ENCODE measurements at places on chromosomes 7 and 10.

- no peak for DNase-seq
These were observed 24.8 kb downstream of the KIF5B start for GRCh38 chr10:32031424-32031823.

- no peak for DNase-seq
These were observed 462 bp downstream of the KIAA1549 start for GRCh38 chr7:138980563-138981291.

GRCh38 chr10:93376372-93377293, 105.5 kb downstream of the MYOF start:
- no peak for DNase-seq

DNA sequence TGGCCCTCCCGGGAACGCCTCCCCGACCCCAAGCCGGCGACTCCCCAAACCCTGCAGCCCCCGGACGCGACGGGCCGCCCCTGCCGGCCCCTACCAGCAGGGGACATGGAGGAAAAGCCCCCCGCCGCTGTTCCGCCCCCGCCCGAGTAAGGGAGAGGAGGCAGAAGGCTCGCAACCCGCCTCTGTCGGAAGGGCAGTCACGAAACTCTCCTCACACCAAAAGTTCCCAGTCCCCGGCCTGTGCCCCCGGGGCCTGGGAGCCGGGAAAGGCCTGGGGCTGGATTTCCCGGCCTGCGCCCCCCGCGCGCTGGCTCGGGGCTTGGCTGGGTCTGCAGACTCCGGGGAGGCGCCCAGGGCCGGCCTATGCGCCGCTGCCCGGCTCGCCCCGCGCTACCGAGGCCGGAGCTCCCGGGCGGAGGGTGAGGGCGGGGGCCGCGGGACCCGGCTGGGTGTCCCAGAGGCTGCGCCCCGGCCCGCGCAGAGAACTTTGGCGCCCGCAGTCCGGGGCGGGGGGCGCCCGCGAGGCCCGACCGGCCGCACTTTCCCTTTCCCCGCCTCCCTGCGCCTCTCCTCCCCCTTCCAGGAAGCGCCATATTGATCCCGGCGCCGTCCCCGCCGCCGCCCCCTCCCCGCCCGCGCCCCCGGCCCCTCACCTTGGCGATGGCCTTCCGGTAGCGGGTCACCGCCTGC, 728 bp downstream of the PARD3 start:
- no peak for DNase-seq

DNA sequence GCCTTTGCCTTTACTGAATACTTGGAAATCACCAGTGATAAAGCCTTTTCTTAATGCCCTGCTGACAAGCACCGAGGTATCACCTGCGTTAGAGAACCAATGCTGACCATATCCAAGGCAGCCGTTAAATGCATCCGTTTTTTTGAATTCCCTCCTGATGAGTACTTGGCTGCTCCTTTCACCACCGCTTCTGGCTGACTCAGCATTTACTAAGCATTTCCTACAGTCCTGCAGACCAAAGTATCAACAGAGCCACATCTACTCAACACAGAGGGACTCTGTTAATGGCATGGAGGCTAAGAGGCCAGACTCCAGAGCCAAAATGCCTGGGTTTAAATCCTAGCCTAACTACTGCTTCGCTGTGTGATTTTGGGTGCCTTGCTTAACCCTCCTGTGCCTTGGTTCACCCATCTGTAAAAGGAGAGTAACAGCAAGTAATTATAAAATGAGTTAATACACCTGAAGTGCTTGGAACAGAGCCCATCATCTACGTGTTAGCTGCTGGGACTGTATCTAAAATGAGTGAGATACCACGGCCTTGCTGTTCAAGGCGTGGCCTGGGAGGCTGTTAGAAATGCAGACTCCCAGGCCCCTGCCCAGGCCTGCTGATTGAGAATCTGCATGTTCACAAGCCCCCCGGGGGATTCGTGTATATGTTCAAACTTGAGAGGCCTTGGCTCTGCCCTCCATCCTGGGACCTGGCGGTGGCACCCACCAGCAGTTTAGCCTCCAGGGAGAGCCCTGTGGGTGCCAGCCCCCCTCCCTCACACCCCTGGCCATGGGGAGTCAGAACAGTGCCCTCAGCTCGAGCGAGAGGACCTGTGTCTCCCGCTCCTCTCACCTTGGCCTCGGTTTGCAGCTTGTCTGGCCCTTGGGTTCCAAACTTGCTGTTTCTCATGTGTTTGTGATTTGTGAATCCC, 30.8 kb upstream of the EFCAB10 start:
- no peak for DNase-seq

DNA sequence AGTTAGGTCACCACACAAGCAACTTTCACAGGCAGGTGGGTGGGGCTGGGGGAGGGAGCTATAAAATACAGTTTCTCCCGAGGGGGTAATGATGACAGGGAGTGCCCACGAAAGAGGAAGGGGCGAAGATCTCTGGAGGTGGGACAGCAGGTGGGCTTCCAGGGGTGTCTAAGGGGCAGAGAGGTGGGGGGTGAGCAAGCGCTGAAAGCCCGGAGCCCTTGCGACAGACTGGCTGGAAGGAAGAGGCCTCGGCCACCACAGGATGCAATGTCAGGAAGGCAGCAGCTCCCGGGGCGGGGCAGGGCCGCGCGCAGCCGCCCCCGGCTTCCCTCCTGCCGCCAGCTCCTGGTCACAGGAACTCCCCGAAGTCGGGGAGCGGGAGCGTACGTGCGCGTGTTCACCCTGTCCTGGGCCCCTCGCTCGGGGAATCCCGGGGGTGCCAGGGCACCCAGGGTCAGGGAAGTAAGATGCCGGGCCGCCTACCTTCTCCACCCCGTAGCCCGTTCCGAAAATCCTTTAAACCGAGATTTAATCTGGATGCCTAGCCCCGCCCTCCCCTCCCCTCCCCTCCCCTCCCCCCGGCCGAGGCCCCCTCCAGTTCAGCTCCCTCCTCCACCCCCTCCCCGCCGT, 105.2 kb upstream of the PPIF start:
- peak; percentile 71 for DNase-seq

DNA sequence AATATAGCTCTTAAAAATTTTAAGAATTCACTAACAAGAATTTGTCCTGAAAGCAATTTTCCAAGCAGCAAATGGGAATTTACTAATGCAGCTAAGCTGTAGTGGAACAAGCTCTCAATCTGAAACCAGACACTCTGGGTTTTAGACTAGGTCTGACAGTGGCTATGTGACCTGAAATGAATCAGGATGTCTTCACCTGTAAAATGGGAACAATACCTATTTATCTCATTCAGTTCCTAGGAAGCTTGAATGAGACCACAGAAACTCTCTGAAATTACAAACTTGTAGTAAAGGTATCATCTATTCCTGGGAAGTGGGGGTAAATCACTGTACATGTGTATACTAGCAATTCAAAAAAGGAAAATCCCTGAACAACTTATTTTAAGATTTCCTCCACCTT, 1.2 kb downstream of the DNAJC2 start:
- DNase-seq: no peak

GRCh38 chr7:133071506-133071905, 10.4 kb downstream of the CHCHD3 start:
- no peak for DNase-seq

DNA sequence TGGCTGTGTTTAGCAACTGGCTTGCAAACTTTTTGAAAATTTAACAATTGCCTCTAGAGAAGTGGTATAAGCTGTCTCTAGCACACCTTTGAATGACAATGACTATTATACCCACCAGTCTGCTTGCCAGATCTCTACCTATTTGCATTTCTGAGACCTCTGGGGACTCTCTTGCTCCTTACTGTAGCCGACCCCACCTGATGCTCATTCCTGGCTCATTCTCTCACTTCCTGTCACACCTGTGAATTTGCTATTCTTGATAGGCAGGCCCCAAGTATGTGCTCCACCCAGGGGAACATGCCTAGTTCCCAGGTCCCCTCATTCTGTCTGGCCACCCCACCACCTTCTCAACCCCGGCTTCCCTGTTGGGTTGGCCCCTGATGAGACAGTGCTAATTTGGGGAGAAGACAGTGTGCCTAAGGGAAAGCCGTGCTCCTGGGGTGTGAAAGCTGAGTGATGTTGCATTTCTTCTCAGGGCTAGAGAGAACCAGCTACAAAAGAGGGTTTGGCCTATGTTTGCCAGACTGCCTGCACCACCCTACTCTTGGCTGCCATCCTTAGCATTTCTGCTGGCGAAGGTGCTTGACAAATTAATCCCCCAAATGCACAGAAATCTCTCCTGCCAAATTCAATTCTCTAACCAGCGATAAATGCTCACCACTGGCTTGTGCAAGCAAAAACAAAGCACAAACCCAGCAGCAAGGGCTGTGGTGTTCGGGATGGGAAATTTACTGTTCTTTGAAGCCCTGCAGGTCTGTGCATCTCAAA, 138.2 kb downstream of the RPS24 start:
- DNase-seq: no peak

GRCh38 chr10:71985542-71986250, 21.5 kb downstream of the CHST3 start:
- DNase-seq: no peak

DNA sequence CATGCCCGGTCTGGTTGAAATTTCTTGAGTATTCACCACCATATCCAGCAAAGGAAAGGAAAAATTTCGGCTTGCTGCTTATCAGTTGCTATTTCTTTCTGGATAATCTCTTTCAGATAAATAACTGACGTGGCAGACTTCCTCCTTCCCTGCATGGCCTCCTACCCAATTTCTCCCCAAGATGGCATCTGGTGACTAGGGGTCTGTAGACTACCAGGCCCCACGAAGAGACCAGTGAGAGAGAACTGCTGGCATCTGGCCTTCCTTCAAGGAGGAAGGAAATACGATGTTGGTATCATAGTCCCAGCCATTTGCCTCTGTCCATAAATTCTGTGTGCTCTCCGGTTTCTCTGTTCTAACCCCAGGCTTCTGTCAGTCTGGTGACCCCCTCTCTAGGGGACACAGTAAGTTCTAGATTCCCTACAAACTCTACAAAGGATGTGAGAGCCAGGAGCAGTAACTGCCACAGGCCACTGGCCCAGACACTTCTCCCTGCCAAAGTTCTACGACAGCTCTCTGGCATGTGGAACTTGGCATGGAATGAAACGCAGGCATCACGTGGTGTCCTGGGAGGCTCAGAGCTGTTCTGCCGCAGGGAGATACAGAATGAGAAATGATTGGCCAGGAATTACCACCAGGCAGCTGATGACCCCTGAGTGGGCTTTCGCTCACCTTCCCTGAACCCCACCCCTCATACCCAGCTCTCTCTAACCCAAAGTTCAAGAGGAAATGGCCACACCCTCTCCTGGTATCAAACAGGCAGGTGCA, 30.0 kb upstream of the MSRB2 start:
- no peak for DNase-seq

GRCh38 chr7:35430547-35431153, 176.8 kb upstream of the TBX20 start:
- no peak for DNase-seq

- no peak for DNase-seq
These were observed 852.8 kb upstream of the CELF2 start for GRCh38 chr10:10164848-10165247.

GRCh38 chr10:124737708-124738107, 6.5 kb downstream of the FAM53B start:
- no peak for DNase-seq

GRCh38 chr10:37975401-37975991, 951 bp downstream of the ZNF25 start:
- DNase-seq: no peak

DNA sequence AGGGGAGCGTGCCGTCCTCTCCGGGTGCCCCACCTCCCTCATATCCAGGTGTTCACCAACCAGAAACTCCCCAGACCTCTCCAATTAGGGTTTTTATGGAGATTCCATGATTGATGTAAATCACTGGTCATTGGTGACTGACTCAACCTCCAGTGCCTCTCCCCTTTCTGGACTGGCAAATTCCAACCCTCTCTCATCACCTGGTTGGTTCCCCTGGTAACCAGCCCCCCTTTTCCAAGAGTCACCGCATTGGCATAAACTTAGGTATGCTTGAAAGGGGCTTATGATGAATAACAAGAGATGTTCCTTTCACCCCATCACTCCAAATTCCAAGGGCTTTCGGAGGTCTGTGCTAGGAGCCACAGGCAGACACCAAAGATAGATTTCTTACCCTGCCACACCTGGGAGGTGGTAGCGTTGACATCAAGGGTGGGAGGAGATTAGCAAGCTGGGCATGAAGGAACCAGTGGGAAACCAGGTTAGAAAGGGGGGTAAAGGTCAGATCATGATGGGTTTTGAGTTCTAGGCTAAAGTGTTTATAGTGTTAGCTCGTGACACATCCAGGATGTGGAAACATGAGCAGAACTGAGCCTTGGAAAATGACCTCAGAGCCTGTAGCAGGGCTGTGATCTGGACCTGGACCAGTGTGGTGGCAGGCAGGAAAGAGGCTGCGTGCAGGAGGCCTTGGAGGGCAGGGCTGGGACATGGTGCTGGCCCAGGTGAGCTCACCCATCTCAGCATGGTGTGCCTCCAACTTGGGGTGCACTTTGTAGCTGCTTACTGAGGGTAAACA, 45.1 kb downstream of the CAMK1D start:
- no peak for DNase-seq

DNA sequence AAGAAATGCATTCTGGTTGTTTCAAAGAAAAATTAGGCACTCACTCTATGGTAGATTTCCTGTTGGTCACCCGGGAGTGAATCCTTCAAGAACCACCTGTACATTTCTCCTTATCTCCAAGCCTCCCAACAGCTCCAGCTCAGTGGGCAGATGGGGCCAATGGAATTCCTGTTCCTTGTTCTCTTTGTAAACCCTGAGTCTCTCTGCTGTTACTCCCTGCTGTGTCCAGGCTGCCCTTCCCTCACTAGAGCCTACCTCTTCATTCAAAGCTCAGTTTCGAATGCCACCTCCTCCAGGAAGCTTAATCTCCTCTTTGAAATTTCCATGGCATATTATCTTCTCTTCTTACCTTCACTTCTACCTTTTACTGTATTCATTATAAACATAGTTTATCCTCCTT, 3.5 kb upstream of the BMPER start:
- no peak for DNase-seq

- DNase-seq: no peak
These were observed 5.0 kb downstream of the TRIM24 start for GRCh38 chr7:138465046-138465445.

- DNase-seq: no peak
These were observed 39.1 kb downstream of the PODXL start for GRCh38 chr7:131517218-131517923.

DNA sequence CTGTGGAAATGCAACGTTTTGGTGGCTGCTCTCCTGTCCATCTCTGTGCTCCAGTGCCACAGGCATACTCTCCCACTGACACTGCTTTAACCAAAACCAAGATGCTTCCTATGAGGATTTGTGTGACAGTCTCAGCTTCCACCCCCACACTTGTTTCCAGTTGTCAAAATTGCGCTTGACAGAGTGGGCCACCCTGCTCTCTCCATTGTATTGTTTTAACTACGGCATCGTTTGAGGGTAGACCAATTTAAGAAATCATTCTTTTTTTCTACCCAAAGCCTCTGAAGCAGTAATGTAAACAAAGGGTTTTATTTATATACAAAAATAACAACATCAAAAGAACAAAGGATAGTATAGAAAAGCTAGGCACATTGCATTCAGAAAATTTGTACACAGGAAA, 178.0 kb downstream of the INHBA start:
- no peak for DNase-seq

- no peak for DNase-seq
These were observed 2.4 kb downstream of the CYP2E1 start for GRCh38 chr10:133529576-133529946.

All from stimulated activated CD4-positive, alpha-beta T cell treated with anti-CD3 and anti-CD28 coated beads, Interleukin-1b, Interleukin-23, amount 100 ng/mL, for 24 hours (primary cell).